ENCODE measurements at places on chromosomes 3 and 15.

GRCh38 chr15:98123297-98123696, 162.8 kb downstream of the ARRDC4 start:
- peak; percentile 40 for DNase-seq

GRCh38 chr3:49609815-49610214, 55.5 kb downstream of the BSN start:
- DNase-seq: no peak

DNA sequence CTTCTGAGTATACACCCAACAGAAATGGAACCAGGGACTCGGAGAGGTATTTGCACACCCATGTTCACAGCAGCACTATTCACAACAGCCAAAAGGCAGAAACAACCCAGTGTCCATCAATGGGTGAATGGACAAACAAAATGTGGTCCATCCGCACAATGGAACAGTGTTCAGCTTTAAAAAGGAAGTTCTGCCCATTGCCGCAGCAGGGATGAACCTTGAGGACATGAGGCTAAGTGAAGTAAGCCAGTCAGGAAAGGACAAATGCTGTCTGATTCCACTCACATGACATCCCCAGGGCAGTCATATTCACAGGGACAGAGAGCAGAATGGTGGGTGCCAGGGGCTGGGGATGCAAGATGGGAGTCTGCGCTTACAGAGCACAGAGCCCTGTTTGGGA, 7.5 kb downstream of the IQSEC1 start:
- DNase-seq: no peak

- no peak for DNase-seq
Measured at GRCh38 chr15:37041042-37041441, 59.3 kb downstream of the MEIS2 start.

DNA sequence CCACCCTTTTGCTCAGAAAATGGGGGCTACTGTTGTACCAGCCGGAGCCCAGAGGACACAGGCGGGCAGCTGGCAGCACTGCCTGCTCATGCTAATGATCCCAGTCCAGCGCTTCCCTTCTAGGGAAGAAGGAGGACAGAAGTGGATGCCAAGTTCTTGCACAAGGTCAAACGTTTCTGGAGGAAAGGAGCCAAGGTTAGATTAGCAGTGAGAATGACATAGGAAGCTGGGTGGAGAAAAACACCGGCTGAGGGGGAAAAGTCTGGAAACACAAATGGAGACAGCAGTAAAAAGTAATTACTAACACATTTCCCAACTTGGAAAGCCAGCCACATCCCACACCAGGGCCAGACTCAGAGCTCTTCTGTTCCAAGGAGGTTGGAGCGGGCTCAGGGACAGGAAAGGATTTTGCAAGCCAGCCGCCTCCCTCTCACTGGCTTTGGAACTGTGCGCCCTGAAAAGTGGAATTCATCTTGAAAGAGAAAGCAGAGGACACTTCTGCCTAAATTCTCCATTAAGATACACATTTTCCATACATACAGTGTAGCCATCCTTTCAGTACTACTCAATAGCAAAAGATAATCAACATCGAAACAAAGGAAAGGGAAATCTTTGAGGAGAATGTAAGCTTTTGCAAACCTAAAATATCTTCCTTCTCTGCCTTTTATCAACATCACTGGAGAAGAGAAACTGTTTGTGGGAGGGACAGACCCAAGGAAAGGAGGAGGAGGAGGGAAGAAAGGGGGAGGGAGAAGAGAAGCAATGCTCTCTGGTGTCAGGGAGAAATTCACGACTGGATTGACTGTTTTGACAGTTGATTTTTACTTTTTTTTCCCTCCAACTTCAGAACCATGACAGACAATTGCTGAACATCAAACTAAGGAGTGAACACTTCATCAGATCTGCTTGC, 133.6 kb downstream of the CD47 start:
- peak; percentile 97 for DNase-seq

GRCh38 chr15:70049701-70050301, 47.9 kb downstream of the TLE3 start:
- DNase-seq: no peak

GRCh38 chr3:143970773-143971358, 757 bp upstream of the DIPK2A start:
- peak; percentile 38 for DNase-seq

- no peak for DNase-seq
Measured at GRCh38 chr3:110267304-110267845, 804.2 kb upstream of the NECTIN3 start.

GRCh38 chr3:58520403-58521335, 16.3 kb downstream of the ACOX2 start:
- DNase-seq: peak; percentile 47

- peak; percentile 64 for DNase-seq
Measured at GRCh38 chr3:124818398-124819091, 68.6 kb downstream of the ITGB5 start.

DNA sequence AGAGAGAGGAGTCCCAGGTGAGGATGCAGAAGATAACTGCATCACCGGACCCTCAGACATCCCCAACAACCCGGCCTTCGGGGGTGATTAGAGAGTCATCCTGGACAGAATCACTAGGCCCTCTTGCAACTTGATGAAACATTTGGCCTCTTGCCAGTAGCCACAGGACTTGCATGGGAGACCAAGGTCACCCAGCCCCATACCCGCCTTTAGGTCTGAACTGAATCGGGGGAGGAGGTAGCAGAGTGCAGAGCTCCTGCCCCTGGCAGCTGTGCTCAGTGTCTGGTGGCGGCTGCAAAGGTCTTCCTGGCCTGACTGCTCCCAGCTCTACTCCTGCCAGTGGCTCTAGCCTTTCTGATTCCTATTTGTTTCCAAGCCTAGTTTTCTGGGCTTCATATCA, 12.4 kb downstream of the PIF1 start:
- DNase-seq: peak; percentile 40

- no peak for DNase-seq
Measured at GRCh38 chr3:24899373-24899772, 404.7 kb upstream of the THRB start.

- DNase-seq: no peak
Measured at GRCh38 chr15:77838061-77838460, 205.3 kb upstream of the LINGO1 start.
